ENCODE measurements at places on chromosomes 2 and 18.

GRCh38 chr2:3251946-3252345, 125.7 kb downstream of the EIPR1 start:
- DNase-seq, result no peak

GRCh38 chr2:201072201-201072530, 365 bp downstream of the NDUFB3 start:
- DNase-seq, result no peak

GRCh38 chr18:9094307-9095226, 7.9 kb upstream of the NDUFV2 start:
- no peak for DNase-seq

- no peak for DNase-seq
These were observed 27.2 kb downstream of the CDKL4 start for GRCh38 chr2:39216346-39217191.

GRCh38 chr2:43293744-43294695, 67.6 kb upstream of the ZFP36L2 start:
- DNase-seq, result peak; percentile 69

DNA sequence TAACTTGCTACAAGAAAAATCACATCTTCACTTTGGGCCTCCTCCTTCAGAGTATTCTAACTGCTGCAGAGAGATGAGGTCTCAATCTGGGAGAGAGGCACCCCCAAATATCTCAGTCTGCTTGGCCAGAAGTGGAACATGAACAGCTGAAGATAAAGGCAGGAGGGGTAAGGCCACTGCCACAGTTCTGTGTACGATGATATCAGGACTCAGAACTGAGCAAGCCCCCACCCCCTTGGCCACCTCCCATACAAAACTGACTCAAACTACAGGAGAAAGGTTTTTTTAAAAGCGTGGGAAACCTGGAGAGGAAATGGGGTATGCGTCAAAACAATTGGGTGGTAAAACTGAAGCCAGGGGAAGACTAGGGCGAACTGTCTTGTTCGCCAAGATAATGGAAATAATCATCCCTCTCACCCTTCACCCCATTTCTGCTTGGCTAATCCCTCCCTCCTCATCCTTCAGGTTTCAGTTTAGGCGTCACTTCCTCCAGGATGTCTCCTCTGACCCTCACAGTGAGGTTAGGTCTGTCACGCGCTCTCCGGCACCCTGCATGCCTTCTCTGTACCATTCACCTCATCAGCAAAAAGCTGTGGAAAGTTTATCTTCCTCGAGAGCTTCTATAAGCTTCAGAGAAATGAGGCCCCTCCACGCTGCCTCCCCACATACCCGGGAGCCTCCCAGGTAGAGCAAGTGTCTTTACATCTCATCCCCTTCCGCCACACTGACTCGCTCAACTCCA, 64.4 kb downstream of the SFXN5 start:
- DNase-seq, result no peak

DNA sequence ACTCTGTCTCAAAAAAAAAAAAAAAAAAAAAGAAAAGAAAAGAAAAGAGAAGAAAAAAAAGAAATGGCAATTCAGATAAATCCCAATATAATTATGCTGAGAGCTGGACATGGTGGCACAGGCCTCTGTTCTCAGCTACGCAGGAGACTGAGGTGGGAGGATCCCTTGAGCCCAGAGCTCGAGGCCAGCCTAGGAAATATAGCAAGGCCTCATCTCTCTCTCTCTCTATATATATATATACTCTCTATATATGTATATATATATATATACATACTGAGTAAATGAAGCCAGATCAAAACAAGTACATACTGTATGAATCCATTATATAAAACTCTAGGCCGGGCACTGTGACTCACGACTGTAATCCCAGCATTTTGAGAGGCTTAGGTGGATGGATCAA, 30.6 kb upstream of the MYCN start:
- no peak for DNase-seq

DNA sequence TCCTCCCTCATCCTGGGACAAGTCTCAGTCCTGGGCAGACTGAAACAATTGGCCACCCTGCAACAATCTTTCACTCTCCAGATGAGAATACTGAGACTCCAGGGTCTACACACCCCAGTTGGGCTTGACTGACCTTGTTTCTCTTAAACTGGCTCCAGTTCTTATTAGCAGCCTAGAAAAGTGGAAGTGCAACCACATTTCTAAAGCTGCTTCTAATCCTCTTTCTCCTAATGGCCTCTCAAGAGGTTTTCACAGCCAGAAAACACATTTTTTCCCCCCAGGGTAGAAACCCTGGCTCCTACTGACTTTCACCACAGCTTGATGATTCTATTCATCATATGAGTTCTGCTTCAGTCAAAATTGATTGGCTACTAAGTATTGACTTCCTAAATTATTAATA, 45.8 kb downstream of the SLC4A5 start:
- DNase-seq, result no peak

GRCh38 chr2:199092419-199092818, 365.3 kb downstream of the SATB2 start:
- DNase-seq, result no peak

Data from Panc1 (cell line).